Hematopoietic multipotent progenitor cell treated with erythropoietin and hydrocortisone succinate and interleukin-3 and kit ligand, for 15 days (in vitro differentiated cells): ENCODE measurements at places on chromosomes 12 and 14.

GRCh38 chr12:88625356-88625755 is 45.1 kb upstream of the KITLG start:
- no peak for DNase-seq

GRCh38 chr12:6928703-6929407 is 1.1 kb downstream of the ATN1 start:
- no peak for DNase-seq

DNA sequence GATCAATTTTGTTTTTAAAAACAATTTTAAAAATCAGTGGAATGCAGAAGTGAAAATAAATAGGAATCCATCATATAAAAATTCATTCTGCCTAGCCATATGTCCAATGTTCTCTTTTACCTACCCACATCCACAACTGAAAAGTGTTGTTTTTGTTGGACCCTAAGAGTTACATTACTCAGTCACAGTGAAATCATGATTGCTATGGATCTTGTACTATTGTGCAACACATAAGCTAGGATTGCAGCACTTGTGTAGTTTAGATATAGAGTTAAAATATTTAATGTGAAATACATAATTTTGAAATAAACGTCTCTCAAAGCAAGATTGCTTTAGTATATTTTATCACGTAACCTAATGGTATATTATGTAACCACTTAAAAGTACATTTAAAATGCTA is 213.3 kb upstream of the CLEC14A start:
- no peak for DNase-seq

DNA sequence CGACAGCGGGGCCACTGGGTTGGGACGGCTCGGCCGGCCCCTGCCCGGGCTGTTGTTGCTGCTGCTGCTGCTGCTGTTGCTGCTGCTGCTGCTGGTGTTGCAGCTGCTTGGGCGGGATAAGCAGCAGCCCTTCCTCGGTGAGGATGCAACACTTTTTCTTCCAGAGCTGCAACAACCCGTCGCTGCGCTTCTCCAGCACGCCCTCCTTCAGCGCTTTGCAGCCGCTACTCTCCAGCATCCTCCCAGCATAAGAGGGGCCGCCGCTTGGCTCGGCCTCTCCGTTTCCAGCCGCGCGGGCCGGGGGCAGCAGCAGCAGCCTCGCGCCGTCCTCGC is 529 bp downstream of the PHLDA1 start:
- no peak for DNase-seq

- DNase-seq = no peak
These were observed 21.7 kb upstream of the VRTN start for GRCh38 chr14:74326369-74327152.

GRCh38 chr12:120846721-120847120 is 57.4 kb downstream of the SPPL3 start:
- DNase-seq = no peak

- no peak for DNase-seq
These were observed 180.3 kb downstream of the DICER1 start for GRCh38 chr14:94977016-94977415.

DNA sequence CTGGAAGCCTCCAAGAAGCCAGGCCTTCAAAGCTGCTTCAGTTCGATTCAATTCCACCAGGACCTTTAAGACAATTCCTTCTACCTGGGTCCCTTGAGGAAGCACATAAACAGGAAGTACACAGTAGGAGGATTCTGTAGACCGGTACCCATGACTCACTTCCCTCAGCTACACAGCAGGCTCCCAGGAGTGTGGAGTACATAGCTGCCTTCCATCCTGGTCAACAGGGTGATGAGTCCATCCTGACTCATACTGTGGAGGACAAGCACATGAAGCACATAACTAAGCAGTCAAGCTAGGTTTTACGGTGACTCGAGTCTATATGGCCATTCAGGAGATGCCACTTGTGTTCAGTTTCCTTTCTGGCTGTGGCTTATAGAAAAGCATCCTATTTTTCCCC is 197.6 kb upstream of the RBM19 start:
- DNase-seq = no peak

DNA sequence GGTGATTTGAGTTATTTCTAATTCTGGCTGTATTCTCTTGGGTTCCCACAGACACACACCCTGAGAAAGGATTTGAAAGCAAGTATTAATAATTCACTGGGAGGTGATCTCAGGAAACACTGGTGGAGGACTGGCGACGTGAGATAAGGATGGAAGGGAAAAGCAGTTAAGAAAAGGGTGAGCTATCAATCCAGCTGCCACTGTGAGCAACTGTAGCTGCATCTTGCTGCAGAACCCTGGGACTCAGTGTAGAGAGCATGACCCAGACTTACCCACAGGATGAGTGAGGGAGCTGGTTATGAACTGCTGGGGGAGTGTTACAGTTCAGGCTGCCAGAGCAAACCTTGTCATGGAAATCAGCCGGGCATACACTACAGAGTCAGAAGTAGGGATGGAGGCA is 71.9 kb downstream of the RESF1 start:
- DNase-seq = peak; percentile 89

DNA sequence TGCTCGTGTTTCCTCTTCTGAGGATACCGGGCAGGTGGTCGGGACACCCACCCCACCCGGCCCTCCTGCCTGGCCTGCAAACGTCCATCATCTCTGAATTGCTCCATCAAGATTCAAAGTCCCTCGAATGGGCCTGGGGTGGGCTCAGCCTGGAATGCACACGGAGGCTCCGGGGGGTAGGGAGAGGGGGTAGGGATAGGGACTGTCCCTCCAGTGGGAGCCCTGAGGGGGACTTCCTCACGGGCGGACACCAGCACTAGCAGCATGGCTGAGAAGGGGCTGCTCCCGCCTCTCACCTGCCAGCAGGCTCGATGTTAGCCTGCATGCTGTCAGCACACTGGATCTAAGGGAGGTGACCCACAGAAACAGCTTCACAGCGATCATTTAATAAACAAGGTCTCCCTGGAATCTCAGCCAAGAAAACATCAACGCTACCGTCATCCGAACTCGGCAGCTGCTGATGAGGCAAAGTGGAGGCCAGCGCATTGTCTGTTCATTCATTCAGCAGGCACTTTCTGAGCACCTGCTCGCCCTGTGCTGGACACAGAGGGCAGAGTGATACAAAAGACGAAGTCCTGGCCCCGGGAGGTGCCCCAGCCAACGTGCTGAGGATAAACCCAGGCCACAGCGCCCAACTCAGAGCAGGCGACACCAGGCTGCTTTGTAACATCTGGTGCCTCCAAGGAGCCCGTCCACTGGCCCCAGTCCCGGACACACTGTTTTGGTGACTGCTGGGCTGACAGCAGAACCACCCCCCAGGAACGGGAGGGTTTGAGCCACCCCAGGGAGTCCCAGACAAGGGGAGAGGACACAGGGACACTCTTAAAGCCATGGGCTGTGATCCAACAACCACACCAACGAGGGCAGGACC is 6.3 kb downstream of the TMEM179 start:
- DNase-seq = no peak

- peak; percentile 92 for DNase-seq
These were observed 14.6 kb upstream of the PNMA1 start for GRCh38 chr14:73728717-73729330.

- DNase-seq = no peak
These were observed 8.9 kb downstream of the DPPA3 start for GRCh38 chr12:7719946-7720730.

DNA sequence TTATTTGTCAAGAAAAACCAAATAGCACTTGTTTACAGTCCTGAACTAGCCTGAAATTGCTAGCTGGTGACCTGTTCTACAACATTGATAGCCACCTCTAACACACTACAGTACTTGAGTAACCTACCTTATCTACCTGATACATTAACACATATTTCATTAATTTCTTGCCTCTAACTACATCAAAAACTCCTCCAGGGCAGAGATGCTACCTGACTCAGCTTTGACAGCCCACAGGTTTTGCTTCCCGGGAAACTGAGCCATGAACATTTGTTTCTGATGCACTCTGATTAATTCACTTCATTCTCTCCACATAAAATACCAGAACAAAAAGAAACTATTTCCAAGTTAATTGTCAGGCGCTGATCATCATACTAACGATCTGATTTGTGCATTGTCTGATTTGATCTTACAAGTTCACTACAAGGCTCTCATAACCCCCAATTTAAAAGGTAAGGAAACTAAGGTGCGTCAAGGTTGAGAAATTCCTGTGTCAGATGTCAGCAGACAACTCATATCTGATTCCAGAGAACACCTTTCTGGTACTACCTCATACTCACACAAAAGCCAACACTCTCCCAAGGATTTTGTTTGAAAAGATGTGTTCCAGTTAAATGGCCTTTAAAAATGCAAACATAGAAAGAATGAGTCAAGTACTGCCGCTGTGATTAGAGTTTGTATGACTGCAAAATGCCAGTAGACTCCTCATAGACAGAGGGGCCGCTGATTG is 768.7 kb downstream of the BCL11B start:
- DNase-seq = no peak

DNA sequence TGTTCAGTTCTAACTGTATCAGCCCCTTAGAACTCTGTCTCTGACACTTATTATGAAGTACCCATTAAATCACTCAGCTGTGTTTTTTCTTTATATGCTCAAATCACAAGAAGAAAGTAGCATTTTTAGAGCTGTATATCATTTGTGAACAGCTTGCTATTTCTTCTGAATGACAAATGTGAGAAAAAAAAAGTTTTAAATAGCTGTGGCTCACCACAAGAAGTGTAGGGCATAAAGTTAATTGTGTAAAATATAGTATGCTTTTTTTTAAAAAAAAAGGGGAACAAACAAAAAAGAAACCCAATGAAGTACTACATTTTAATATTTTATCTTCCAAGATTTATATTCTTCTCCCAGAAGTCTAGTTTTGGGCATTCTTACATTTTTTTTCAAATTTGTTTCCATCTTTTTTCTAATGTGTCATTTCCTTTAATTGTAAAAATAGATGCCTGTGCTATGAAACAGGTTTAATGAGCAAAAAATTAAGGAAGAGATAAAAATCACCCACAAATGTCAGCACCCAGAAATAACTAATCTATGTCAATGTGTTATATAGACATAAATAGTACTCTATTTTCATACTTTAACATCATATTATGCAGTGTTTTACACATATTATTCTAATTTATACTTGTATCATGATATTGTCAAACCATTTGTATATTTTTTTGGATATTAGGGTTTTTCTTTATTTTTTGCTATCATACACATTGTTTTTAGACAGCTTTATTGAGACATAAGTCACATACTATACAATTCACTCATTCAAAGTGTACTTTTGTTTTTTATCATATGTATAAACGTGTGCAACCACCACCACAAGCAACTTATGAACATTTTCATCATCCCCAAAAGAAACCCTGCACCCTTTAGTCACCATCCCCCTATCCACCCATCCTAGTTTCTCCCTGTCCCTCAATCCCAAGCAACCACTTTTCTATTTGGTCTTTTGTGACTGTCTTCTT is 22.4 kb upstream of the LRRK2 start:
- DNase-seq = no peak

- no peak for DNase-seq
These were observed 480.2 kb upstream of the ATP2B1 start for GRCh38 chr12:90188857-90189256.

DNA sequence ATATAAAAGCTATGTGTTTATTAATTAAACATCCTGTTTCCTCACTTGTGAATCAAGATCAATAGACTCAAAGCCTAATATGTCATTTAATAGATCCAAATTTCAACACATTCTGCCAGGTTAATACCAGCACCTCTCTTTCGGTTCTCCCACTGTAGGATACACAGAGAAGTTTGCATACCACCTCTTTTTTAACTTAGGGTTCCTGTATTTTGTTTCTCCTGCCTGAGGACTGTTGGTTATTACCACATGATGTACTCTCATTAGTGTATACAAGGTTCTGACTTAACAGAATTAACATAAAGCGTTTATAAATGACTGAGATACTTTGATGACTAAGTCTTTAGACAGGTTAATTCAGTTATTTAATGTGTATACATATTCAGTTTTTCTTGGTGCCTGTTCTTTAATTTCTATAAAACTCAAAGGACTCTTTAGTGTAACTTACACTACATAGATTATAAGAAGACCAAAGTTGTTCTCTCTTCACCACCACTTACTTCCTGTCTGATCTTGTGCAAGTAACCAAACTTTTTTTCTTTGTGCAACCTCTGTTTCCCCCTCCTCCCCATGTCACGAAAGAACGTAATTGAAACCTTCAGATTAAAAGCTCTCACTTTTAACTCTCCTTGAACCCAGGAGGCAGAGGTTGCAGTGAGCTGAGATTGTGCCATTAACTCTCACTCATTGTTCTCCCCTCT is 89.8 kb upstream of the DNM1L start:
- no peak for DNase-seq

- DNase-seq = no peak
These were observed 2.7 kb downstream of the PTHLH start for GRCh38 chr12:27969624-27970400.

DNA sequence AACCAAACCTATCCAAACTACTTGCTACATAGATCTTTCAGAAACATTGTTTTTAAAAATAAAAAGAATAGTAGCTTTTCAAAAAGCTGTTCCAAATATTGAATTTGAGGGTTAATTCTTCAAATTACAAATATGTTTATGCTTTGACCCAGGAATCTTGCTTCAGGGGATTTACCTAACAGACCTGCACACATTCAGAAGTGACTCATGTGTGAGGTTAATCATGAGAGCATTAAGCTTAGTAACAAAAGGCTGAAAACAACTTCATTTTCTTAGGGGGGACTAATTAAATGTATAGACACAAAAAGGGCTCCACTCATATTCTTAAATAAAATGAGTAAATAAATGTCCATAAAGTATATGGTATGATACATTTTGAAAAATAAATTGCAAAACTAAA is 672.4 kb upstream of the FLRT2 start:
- no peak for DNase-seq

DNA sequence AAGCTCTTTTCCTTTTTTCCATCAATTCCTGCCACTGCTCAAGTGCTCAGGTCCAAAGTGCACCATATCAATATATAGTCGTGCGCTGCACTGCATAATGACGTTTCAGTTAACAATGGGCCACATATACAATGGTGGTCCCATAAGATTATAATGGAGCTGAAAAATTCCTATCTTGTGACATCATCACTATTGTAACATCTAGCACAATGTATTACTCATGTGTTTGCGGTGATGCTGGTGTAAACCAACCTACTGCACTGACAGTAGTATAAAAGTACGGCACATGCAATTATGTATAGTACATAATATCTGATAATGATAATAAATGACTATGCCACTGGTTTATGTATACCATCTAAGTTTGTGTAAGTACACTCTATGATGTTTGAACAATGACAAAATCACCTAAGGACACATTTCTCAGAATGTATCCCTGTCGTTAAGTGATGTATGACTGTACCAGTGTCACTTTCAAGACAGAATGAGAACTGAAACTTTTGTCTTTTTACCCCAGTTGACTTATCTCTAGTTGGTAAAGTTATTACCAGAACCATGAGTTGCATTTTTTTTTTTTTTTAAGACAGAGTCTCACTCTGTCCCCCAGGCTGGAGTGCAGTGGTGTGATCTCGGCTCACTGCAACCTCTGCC is 53.7 kb upstream of the INSM2 start:
- DNase-seq = no peak

GRCh38 chr12:78118036-78118435 is 287.3 kb downstream of the NAV3 start:
- no peak for DNase-seq
